Stimulated activated CD4-positive, alpha-beta T cell treated with anti-CD3 and anti-CD28 coated beads, Interleukin-4, amount 100 ng/mL, for 4 hours (primary cell): ENCODE measurements at places on chromosomes 1 and 21.

GRCh38 chr1:6083385-6083784, 37.7 kb downstream of the KCNAB2 start:
- DNase-seq = no peak

GRCh38 chr1:114152508-114153260, 985 bp downstream of the SYT6 start:
- DNase-seq = no peak

DNA sequence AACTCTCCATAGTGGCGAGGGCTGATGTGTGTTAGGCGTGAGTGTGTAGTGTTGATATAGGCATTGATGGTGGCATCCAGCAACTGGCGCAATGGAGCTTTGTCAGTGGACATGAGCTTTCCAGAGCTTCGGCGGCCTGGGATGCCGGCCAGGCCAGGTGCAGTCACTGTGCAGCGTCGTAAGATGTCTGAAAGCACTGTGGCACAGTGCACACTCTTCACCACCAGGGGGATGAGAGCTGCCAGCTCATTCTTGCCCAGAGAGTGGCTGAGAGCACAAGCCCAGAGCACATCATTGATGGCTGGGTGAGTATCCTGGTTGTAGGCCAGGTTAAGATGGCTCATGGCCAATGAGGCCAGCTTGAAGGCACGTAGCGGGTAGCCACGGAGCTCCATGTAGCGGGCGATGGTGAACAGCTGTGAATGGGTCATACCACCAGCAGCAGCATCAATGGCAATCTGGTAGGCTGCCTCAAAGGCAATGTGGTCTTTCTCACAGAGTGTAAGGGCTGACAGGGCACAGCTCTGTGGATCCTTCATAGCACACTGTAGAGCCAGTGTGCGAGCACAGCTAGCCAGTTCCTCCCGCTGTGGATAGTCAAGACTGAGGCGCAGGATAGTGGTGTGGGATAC, 6.7 kb downstream of the UROD start:
- DNase-seq = peak; percentile 57

DNA sequence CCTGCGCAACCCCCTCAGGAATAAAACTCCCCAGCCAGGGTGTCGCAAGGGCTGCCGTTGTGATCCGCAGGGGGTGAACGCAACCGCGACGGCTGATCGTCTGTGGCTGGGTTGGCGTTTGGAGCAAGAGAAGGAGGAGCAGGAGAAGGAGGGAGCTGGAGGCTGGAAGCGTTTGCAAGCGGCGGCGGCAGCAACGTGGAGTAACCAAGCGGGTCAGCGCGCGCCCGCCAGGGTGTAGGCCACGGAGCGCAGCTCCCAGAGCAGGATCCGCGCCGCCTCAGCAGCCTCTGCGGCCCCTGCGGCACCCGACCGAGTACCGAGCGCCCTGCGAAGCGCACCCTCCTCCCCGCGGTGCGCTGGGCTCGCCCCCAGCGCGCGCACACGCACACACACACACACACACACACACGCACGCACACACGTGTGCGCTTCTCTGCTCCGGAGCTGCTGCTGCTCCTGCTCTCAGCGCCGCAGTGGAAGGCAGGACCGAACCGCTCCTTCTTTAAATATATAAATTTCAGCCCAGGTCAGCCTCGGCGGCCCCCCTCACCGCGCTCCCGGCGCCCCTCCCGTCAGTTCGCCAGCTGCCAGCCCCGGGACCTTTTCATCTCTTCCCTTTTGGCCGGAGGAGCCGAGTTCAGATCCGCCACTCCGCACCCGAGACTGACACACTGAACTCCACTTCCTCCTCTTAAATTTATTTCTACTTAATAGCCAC, 696 bp downstream of the TGFB2 start:
- peak; percentile 16 for DNase-seq

DNA sequence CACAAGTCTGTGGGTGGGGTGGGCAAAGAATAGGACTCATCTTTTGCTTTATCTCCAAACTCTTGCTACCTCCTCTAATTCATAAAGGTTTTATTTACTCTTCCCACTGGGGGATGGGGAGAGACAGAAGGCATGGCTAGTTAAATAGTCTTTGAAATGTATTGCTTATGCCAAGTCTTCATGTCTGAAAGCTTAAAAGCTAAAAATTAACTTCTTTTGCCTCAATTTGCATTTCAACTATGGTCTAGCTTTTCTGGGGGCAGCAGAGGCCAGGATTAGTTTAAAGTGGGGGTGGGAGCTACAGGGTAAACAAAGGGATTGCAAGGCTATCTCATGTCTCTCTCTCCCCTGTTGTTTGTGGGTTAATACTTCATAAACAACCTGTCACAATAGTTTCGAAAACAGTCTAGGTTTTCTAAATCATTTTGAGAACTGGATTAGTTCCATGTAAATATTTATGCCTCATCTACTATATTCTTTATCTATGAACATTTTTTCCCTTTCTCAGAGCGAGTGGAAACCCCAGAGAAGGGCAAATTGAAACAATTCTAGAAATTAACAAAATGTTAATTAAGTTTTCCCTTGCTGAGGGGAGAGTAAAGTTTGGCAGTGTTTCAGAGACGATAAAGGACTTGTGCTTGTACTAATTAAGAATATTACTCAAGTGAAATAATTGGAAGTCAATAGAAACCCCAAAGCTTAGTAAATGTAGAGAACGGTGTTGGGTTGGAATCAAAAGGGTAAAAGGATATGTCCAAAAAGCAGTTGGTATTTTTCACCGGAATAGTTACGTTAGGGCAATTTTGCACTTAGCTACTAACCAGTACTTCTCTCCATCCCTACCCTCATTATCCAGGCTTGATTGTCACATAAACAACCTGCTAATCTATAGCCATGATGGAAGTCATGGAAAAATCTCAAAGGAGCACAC, 182.2 kb downstream of the GIPC2 start:
- no peak for DNase-seq

DNA sequence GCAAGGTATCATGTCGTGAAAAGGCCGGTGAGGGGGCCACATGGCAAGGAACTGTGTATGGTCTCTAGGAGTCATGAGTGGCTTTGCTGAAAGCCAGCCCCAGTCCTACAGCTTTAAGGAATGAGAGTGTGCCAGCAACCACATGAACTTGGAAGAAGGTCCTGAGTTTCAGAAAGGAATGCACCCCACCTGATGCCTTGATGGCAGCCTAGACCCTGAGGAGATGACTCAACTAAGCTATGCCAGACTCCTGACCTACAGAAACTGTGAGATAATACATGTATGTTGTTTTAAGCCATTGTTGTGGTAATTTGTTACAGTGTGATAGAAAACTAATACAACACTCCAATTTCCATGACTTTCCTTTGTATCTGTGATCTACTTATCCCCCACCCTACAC, 33.5 kb upstream of the AKT3 start:
- no peak for DNase-seq

DNA sequence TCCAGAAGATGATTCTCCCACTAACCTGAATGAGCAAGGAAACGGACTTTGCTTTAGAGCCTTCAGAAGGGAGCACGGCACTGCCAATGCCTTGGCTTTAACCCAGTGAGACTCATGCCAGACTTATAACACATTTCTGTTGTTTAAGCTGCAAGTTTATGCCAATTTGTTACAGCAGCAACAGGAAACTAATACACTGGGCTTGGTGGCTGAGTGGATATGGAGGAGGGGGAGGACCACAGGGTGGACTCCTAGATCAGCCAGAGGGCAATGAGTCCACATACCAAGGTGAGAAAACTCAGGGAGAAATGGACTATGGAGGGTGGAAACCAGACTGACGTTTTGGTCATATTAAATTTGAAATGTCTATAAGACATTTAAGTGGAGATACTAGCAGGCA, 156.2 kb upstream of the KCNJ6 start:
- no peak for DNase-seq

DNA sequence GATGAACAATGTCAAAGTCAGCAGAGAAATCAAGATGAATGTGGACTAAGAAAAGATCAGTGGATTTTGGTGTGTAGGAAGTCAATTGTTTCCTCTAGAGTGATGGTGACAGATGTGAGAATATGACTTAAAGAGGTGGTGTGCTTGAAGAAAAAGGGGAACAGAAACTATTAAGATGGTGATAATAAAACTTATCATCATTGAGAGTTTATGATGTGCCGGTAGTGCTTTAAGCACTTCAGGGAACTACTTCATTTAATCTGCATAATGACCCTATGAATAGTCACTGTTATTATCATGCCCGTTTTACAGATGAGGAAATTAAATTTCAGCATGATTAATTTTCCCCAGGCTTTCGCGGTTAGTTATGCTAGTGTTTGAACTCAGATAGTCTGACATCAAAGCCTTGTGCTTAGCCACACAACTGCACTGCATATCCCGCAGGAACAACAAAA, 246.9 kb upstream of the LRRC7 start:
- DNase-seq = no peak

- no peak for DNase-seq
Measured at GRCh38 chr1:213940947-213941346, 46.8 kb upstream of the PROX1 start.

GRCh38 chr1:172134087-172134731, 286.3 kb upstream of the C1orf105 start:
- DNase-seq = no peak

GRCh38 chr1:45348020-45348419, 7.8 kb upstream of the MUTYH start:
- DNase-seq = no peak

DNA sequence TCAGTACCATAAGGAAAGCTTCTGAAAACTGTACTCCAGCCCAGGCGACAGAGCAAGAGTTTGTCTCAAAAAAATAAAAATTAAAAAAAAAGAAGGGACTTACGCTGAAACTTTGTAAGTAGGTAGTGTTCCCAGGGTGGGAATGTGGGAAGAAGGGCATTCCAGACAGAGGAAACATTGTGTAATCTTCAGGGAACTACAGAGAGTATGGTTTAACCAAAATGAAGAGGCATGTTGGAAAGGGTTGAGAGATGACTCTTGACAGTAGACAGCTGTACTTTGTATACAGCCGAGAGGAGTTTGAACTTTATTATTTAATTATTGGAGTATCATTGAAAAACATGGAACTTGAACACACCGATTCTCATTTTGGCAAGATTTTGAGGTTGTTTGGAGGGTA, 43.0 kb downstream of the PPP2R5A start:
- DNase-seq = no peak

- no peak for DNase-seq
Measured at GRCh38 chr1:33282791-33283190, 26.5 kb downstream of the ZNF362 start.

GRCh38 chr1:154178013-154178412, 13.9 kb downstream of the TPM3 start:
- peak; percentile 25 for DNase-seq

GRCh38 chr1:29309621-29310020, 73.3 kb downstream of the PTPRU start:
- no peak for DNase-seq

- no peak for DNase-seq
Measured at GRCh38 chr1:29655145-29655544, 418.8 kb downstream of the PTPRU start.

GRCh38 chr21:41634211-41634694, 126.3 kb upstream of the TMPRSS2 start:
- DNase-seq = no peak

- DNase-seq = no peak
Measured at GRCh38 chr1:21297975-21298374, 7.7 kb upstream of the ECE1 start.

DNA sequence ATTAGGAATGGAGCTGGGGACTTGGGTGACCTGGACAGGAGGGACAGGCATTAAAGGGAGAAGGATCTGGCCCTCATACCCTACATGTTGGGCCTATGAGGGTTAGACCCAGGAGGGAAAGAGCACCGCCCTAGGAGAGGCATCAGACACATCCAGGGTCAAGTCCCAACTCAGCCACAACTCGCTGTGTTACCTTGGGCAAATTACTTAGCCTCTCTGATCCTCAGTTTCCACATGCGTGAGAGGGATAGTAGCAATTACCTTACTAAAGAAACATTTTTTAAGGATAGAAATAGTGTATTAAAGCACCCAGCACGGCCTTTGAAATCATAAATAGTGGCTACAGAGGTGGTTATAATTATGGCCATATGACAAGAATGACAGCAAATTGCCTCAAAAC, 20.1 kb upstream of the SELENON start:
- DNase-seq = no peak

GRCh38 chr21:34567604-34568155, 47.2 kb downstream of the RCAN1 start:
- no peak for DNase-seq

DNA sequence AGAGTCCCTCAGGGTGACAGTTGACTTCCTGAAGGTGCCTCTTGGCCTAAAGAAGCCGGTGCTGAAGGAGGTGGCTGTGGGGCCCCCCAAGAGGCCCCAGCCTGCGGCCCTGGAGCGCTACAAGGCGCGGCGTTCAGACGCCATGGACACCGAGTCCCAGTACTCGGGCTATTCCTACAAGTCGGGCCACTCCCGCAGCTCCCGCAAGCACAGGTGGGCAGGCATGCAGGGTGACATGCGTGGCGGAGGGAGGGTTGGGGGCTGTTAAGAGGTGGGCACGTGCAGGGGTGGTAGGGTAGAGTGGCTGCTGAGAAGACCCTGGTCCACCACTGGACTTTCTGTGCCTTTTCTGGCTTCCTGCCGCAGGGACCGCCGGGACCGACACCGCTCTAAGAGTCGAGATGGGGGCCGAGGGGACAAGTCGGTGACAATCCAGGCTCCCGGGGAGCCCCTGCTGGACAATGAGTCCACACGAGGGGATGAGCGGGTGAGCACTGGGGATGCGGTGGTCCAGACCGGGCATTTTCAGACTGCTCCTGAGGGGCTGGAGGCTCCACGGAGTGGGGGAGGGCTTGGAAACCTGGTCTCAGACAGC, 15.4 kb downstream of the VANGL2 start:
- no peak for DNase-seq

- no peak for DNase-seq
Measured at GRCh38 chr1:68908316-68908715, 411.4 kb upstream of the DEPDC1 start.

DNA sequence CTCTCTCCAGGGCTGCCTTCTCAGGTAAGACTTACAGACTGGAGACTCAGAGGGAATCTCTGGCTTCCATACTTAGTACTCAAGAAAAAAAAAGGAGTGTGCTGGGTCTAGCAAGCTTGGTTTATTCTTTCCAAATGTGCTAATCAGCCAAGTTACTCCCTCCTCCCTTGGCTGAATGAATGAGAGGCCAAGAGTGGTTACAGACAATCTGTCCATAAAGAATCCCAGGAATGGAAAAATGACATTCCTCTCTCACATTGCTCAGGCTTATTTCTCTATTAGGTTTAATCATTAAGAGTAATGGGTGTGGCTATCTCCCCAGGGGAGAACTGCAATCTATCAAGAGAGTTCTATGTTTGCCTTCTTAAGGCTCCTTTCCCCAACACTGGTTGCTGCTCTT, 547.3 kb upstream of the PLXNA2 start:
- no peak for DNase-seq

DNA sequence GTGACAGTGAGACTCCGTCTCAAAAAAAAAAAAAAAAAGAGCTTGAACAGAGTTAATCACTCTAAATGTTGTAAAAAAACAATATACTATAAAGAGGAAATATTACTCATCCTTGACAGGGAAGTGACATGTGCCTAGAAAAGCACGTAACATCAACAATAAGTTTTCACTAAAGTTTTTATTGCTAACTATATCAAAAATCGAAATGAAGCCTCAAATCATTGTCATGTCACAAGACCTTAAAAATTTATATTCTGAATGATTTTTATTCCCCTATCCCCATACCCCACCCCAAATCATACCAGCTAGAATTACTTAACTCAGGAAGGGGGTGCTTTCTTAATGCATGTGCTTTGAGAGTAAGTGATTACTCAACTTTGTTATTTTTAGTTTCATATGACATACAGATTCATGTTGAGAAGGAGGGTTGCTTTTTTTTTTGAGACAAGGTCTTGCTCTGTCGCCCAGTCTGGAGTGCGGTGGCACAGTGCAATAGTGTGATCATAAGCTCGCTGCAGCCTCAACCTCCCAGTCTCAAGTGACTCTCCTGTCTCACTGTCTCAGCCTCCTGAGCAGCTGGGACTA, 53.6 kb upstream of the MUTYH start:
- no peak for DNase-seq

GRCh38 chr1:17653728-17654351, 101.3 kb upstream of the ACTL8 start:
- DNase-seq = peak; percentile 25
